Naive thymus-derived CD8-positive, alpha-beta T cell (primary cell): ENCODE measurements at places on chromosomes 7 and 10.

DNA sequence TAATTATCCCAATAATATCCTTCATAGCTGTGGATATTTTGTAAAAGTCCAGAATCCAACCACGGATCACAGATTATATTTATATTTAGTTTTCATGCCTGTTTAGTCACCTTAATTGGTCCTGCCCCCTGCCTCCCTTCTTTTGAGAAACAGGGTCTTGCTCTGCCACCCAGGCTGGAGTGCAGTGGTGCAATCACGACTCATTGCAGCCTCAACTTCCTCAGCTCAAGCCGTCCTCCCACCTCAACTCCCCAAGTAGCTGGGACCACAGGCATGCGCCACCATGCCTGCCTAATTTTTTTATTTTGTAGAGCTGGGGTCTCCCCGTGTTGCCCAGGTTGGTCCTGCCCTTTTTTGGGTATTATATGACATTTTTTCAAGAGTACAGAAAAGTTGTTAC, 129.4 kb downstream of the KAT6B start:
- H3K27ac ChIP-seq: no peak overlapping the region
- no peak for DNase-seq
- peaks cover 29% of the 10 kb centered on the region for H3K4me1 ChIP-seq
- H3K27me3 ChIP-seq: no peaks in the 10 kb centered on the region
- peaks cover 3% of the 10 kb centered on the region for H3K36me3 ChIP-seq

- no peak for DNase-seq
- no peak overlapping the region for H3K27ac ChIP-seq
- H3K27me3 ChIP-seq: peaks cover 4% of the 10 kb centered on the region
- H3K36me3 ChIP-seq: peaks cover 2% of the 10 kb centered on the region
Observed at GRCh38 chr7:22671177-22671879, 55.7 kb upstream of the IL6 start.

GRCh38 chr7:93851536-93851935, 39.0 kb downstream of the TFPI2 start:
- no peak overlapping the region for H3K27ac ChIP-seq
- DNase-seq: no peak
- no peaks in the 10 kb centered on the region for H3K36me3 ChIP-seq
- H3K4me1 ChIP-seq: no peaks in the 10 kb centered on the region

DNA sequence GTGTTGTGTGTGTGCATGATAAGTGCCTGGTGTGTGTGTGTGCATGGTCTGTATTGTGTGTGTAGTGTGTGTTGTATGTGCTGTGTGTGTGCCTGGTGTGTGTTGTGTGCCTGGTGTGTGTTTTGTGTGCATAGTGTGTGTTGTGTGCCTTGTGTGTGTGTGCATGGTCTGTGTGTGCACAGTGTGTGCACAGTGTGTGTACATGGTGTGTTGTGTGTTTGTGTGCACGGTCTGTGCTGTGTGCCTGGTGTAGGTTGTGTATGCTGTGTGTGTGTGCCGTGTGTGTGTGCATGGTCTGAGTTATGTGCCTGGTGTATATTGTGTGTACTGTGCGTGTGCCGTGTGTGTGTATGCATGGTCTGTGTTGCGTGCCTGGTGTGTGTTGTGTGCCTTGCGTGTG, 403.0 kb upstream of the RNF32 start:
- no peaks in the 10 kb centered on the region for H3K36me3 ChIP-seq
- no peak for DNase-seq
- no peaks in the 10 kb centered on the region for H3K4me1 ChIP-seq
- no peak overlapping the region for H3K27ac ChIP-seq
- no peak overlapping the region for H3K4me3 ChIP-seq

DNA sequence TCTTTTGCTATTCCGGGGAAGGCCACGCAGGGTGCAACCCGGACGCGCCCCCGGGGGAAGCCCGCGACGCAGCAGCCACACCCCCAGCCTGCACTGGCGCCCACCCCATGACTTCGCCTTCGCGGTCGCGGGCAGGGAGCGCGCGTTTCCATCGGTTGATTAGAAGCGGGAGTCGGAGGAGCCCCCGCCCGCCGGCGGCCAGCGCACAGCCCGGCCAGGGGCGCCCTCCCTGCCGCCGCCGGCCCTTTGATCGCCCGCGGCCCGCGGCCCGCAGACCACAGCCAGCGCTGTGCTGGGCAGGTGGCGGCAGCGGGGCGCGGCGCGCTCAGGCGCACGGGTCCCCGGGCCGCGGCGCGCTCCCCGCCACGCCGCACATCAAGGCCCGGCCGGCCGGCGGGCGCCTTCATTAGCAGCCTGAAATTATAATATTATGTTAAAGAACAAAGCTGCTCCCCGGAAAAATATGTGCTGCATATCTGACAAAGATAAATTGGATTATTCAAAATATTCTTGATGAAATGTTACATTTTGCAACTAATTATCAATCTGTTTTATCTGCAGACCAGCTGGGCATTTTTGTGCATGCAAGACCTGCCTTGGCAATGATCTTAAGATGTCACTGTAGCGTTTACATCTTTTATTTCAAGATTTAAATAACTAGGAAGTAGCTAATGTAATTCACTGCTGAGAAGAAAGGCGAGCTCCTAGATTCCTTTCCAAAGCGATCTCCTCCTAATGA, 160.7 kb upstream of the MKI67 start:
- peaks cover 27% of the 10 kb centered on the region for H3K27me3 ChIP-seq
- H3K4me1 ChIP-seq: no peaks in the 10 kb centered on the region
- H3K27ac ChIP-seq: no peak overlapping the region
- no peak for DNase-seq
- H3K36me3 ChIP-seq: peaks cover 18% of the 10 kb centered on the region

GRCh38 chr7:41582116-41582515, 120.8 kb downstream of the INHBA start:
- H3K4me3 ChIP-seq: no peak overlapping the region
- no peaks in the 10 kb centered on the region for H3K36me3 ChIP-seq
- no peaks in the 10 kb centered on the region for H3K4me1 ChIP-seq
- DNase-seq: no peak

- H3K4me3 ChIP-seq: no peak overlapping the region
- DNase-seq: no peak
- H3K36me3 ChIP-seq: no peaks in the 10 kb centered on the region
- H3K4me1 ChIP-seq: no peaks in the 10 kb centered on the region
Observed at GRCh38 chr7:69764147-69764546, 165.9 kb downstream of the AUTS2 start.

- H3K36me3 ChIP-seq: no peaks in the 10 kb centered on the region
- no peaks in the 10 kb centered on the region for H3K27me3 ChIP-seq
- no peak overlapping the region for H3K27ac ChIP-seq
- no peaks in the 10 kb centered on the region for H3K4me1 ChIP-seq
- no peak overlapping the region for H3K4me3 ChIP-seq
Observed at GRCh38 chr7:35366167-35367155, 112.6 kb upstream of the TBX20 start.

GRCh38 chr7:128886391-128887168, 23.9 kb downstream of the ATP6V1F start:
- H3K4me3 ChIP-seq: no peak overlapping the region
- H3K27me3 ChIP-seq: peaks cover 6% of the 10 kb centered on the region
- no peaks in the 10 kb centered on the region for H3K36me3 ChIP-seq
- H3K27ac ChIP-seq: no peak overlapping the region
- peaks cover 4% of the 10 kb centered on the region for H3K4me1 ChIP-seq
- DNase-seq: no peak

- H3K4me1 ChIP-seq: peaks cover 35% of the 10 kb centered on the region
- H3K4me3 ChIP-seq: no peak overlapping the region
- H3K27ac ChIP-seq: no peak overlapping the region
- DNase-seq: no peak
Observed at GRCh38 chr7:94052398-94053180, 48.4 kb upstream of the BET1 start.

- no peaks in the 10 kb centered on the region for H3K36me3 ChIP-seq
- DNase-seq: no peak
- H3K4me3 ChIP-seq: no peak overlapping the region
- H3K4me1 ChIP-seq: peaks cover 27% of the 10 kb centered on the region
- no peak overlapping the region for H3K27ac ChIP-seq
Observed at GRCh38 chr10:1576467-1577372, 160.6 kb downstream of the ADARB2 start.

- no peak overlapping the region for H3K4me3 ChIP-seq
- peaks cover under 1% of the 10 kb centered on the region for H3K27me3 ChIP-seq
- no peak for DNase-seq
Observed at GRCh38 chr10:131591936-131592335, 280.4 kb upstream of the TCERG1L start.

DNA sequence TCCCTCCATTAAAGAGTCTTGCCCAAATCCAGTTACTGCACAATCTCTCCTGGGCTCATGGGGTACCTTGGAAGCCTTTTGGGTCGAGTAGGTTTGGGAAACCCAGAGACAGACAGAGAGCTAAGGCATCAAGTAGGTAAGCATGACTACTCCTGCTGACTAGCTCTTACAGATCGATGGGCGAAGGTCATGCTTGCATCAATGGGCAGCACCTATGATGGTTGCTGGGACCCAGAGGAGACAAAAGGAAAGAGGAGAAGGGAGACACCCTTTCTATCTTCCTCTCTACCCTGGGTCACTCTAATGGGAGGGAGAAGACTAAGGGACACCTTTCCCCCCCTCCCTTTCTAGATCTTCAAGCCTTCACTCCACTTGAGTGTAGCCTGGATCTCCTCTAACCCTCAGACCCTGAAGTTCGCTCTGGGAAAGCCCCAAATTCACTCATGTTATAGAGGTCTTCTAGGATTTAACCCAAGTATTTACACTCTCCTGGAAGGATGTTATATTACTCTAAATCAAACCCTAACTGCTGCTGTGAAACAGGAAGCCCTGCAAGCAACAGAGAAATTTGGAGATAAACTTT, 31.6 kb upstream of the ZNF746 start:
- no peak overlapping the region for H3K4me3 ChIP-seq
- H3K27me3 ChIP-seq: no peaks in the 10 kb centered on the region
- H3K36me3 ChIP-seq: peaks cover 5% of the 10 kb centered on the region
- no peak for DNase-seq

DNA sequence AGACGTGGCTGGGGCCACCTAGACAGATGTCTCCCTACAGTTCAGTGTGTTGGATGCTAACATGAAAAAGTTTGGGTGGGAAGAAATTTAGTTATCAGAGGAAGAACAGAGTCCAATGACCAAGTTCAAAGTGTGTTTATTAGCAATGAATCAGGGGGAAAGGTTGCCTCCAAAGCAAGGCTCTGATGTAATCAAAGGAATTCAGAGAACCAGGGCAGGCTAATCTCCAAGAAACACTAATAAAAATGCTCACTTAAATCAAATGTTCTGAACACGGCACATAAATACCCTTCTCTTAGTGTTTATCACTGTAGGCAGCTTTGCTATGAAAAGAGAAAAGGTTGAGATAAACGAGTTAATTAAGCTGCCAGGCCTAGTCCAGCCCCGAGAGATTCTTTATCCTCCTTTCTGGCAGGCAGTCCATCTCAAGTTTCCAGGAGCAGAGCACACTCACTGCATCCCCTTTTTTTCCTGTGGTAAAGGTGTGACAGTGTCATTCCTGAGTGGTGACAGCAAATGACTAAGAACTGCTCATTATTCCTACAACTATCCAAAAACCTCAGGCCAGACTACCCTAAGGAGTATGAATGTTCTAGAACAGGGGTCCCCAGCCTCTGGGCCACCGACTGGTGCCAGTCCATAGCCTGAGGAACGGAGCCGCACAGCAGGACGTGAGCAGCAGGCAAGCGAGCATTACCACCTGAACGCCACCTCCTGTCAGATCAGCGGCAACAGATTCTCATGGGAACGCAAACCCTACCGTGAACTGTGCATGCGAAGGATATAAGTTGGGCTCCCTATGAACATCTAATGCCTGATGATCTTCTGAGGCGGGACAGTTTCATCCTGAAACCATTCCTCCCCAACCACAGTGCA, 66.9 kb upstream of the FHIP2A start:
- no peaks in the 10 kb centered on the region for H3K4me1 ChIP-seq
- no peak overlapping the region for H3K4me3 ChIP-seq
- no peak for DNase-seq
- no peak overlapping the region for H3K27ac ChIP-seq
- H3K27me3 ChIP-seq: peaks cover 3% of the 10 kb centered on the region

DNA sequence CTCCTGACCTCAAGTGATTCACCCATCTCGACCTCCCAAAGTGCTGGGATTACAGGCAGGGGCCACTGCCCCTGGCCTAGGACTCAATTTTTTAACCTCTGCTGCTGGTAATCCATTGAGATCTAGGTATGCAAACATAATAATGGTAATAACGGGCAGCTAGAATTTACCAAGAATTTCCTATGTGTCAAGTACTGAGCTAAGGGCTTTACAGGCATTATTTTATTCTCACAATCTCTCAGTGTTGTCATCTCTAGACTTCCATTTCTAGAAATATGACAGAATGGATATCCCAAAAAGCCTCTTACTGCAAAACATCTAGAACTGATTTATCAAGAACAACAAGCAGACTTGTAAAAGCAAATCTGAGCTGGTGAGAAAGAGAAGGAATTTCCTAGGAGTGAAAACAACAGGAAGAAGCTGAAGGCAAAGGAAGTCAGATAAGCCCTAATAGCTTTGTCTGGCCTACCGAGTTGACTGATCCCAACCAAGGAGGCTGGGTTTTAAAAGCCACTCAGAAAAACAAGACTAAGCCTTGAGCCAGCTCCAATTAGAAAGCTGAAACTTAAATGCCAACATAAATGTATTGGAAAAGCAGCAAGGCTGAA, 70.6 kb downstream of the CCDC71L start:
- H3K4me3 ChIP-seq: no peak overlapping the region
- H3K4me1 ChIP-seq: no peaks in the 10 kb centered on the region
- no peak for DNase-seq
- H3K27ac ChIP-seq: no peak overlapping the region
- no peaks in the 10 kb centered on the region for H3K36me3 ChIP-seq

DNA sequence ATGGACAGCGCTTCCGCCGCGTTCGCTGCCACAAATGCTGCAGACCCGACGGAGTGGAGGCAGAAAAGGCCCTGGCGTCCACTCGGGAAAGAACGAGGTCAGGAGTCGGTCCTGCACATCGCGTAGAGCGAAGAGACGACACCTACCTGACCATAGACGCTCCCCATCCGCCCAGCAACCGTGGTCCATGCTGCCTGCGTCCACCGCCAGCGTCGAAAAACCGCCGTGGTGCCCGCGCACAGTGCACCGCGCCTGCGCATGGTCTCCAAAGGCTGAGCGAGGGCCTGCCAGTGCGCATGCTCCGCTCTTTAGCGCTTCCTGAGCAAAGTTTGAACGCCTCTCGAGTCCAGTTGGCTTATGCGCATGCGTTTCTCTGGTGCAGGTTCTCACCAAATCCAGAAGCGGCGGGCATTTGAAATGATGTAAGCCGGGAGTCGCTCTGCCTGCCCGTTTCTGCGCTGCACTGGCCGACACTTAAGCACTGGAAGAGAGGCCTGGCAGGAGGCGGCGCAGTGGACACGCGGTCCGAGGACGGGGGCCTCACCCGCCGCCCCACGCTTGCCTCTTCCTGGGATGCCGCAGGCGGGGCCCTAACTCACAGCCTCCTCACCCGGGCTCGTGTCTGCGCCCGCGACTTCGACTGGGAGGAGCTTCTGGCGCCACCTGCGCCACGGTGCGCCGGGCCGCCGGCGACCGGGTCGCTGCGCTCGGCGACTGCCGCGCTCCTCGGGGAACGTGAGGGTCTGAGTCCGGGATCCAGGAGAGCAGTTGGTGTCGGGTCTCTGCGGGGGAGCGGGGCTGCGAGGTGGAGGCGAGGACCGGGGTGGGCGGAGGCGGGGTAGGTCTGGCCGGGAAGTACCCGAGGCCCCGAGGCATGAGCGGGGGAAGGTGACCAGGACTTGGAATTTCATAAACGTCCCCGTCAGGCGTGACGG, at the start of gene FAM24B:
FAM24B (minus strand) TSS at position 243 of the 935 bp plus-strand sequence. CDS start 29,066 bp downstream, outside the sequence.
- peaks cover 54% of the 10 kb centered on the region for H3K4me1 ChIP-seq
- peak; percentile 86 for DNase-seq
- no peaks in the 10 kb centered on the region for H3K27me3 ChIP-seq
- peak within 1 kb of the TSS; percentile 95 for H3K27ac ChIP-seq
- H3K4me3 ChIP-seq: peak within 1 kb of the TSS; percentile 97
